Brain (organoid and tissue), 16 donors: ENCODE measurements at places on chromosomes 12 and 14. TPM values are rescaled to one million over a fixed set of nuclear protein-coding genes. Genes with fewer than 3 reads are reported as not detected.

- peak; percentile 78 for DNase-seq
These were observed 14.5 kb downstream of the OAS2 start for GRCh38 chr12:112992541-112993398.

RNF212B gene
- polyA plus RNA-seq, result not detected

- DNase-seq, result no peak
These were observed 17.4 kb downstream of the CEP170B start for GRCh38 chr14:104882325-104882973.

- no peak for DNase-seq
These were observed 205.4 kb downstream of the DAD1 start for GRCh38 chr14:22383515-22384166.

GRCh38 chr12:20656600-20656999 lies 38.5 kb upstream of the SLCO1C1 start:
- no peak for DNase-seq

DNA sequence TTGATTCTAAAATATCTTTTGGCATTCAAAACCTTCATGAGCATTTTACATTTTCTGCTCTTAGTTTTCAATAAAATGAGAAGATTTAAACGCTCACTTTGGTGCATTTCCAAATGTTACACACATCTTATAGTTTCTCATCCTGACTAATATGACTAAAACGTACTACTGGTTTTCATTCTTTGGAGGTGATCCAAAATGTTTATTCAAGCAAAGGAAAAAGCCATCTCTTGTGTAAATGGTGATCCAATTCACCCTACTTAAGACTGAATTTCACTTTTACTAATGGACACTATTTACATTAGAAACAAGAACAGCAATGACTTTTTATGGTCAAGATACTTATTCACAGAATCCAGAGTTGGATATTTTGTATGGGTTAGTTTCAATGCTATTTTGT lies 86.6 kb downstream of the KITLG start:
- peak; percentile 40 for DNase-seq

GRCh38 chr14:93591506-93591905 lies 160.8 kb downstream of the UNC79 start:
- peak; percentile 48 for DNase-seq
